Stimulated activated CD4-positive, alpha-beta T cell treated with anti-CD3 and anti-CD28 coated beads, Interleukin-15, amount 100 ng/mL, for 48 hours (primary cell): ENCODE measurements at places on chromosomes 4 and X.

DNA sequence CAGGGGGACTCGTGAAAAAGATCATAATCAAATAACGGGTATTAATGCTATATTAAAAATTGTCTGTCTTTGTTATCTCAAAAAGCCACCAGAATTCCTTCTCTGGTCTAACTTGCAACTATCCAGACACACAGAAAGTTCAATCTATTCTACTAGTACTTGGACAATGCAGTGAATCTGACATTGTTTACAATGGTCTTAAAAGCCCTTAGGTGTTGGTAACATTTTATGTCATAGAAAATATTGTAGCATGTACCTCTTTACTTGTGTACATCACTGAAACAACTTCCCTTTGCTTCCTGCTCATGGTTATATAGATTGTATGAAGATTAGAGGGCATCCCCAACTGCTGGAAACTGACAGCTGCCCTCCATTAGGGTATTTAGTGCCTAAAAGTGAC lies 71.1 kb upstream of the PPP3CA start:
- DNase-seq, result no peak

GRCh38 chr4:112348488-112349158 lies 51.5 kb downstream of the ALPK1 start:
- no peak for DNase-seq

GRCh38 chrX:137052643-137053235 lies 18.9 kb upstream of the GPR101 start:
- DNase-seq, result peak; percentile 13

DNA sequence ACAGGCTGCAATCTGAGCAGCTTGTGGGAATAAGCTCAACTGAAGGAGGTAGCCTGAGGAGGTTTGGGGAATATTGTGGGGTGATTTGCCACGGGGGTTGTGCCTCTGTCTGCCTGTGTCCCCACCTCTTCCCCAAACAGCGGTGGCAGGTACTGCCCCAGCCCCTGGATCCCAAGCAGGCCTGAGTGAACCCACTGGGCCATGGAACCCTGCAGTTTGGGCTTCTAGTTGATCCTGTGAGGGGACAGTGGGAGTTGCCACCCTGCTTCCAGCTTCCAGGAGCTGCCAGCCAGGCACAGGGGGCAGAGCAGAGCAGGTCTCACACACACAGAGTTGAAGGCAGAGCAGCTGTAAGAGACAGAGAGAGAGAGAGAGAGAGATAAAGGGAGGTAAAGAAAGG lies 97.4 kb downstream of the PJA1 start:
- no peak for DNase-seq

- DNase-seq, result no peak
These were observed 265.5 kb downstream of the PPP3CA start for GRCh38 chr4:101081695-101082369.

GRCh38 chr4:142846729-142847596 lies 862 bp upstream of the INPP4B start:
- peak; percentile 51 for DNase-seq

DNA sequence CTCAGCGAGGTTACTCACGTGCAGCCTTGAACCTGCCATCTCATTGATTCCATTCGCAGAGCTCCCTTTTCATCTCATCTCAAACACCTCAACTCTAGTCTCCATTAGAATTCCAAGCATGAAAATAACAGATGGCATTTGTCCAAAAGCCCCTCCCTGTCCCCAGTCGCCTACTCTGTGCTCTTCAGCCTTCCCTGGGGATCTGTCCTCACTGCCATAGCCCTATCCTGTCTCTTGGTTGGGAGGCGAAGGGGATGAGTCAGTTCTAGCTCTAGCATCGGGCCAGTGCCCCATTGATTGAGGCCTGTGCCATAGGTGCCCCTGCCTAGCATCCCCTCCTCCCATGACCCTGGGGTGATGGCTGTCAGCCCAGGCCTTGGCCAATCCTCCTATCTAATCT lies 134.0 kb upstream of the PJA1 start:
- no peak for DNase-seq

DNA sequence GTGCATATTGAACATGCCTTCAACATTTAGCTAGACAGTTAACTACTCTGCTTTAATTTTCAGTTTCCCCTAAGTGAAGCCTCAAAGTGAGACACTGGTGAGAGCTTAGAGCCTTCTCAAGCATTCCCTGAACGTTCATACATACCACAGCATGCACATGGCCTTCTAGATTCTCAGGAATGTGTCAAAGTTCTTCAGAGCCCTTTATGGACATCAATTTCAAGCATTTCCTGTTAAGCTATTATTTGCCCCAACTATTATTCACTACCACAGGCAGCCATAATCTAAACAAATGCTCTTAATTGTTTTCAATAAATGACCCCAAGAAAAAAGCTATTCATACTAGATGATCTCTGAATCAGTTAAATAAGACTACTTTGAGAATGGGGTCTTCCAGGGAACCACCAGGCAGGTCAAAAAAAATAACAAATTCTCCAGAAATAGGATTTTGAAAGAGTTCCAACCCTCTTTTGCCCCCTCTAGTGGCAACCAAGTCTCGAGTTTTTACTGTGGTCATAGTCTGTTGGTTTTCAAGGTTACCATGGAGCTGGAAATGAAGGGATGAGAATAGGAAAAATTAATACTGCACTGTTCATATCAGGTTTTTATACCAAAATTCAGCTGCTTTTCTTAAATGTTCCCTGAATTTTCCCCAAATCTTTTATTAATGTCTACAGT lies 235.4 kb downstream of the RAB28 start:
- DNase-seq, result no peak

- no peak for DNase-seq
These were observed 195.9 kb downstream of the SCFD2 start for GRCh38 chr4:53169695-53170617.

- DNase-seq, result no peak
These were observed 98.9 kb downstream of the EVC2 start for GRCh38 chr4:5609306-5610007.

GRCh38 chr4:161444626-161445025 lies 719.2 kb downstream of the FSTL5 start:
- DNase-seq, result no peak

GRCh38 chrX:40700640-40701342 lies 34.6 kb downstream of the MED14 start:
- no peak for DNase-seq

GRCh38 chr4:40822420-40823166 lies 72.8 kb downstream of the NSUN7 start:
- no peak for DNase-seq

DNA sequence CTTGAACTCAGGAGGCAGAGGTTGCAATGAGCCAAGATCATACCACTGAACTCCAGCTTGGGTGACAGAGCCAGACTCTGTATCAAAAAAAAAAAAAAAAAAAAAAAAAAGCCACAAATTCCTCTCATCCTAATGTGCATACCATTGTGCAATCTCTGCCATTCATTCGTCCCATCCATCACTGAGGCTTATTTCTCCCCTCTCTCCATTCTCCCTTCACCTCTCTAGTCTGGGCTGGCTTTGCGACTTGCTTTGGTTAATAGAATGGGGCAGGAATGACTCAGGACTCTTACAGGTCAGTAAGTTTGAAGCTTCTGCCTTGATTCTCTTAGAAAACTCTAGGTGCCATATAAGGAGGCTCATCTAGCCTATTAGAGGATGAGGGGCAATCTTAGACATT lies 60.3 kb upstream of the DDX3X start:
- DNase-seq, result no peak

- DNase-seq, result no peak
These were observed 23.7 kb downstream of the MAOA start for GRCh38 chrX:43679778-43680177.

GRCh38 chrX:49106930-49107329 lies 16.6 kb downstream of the GPKOW start:
- no peak for DNase-seq

GRCh38 chr4:2696423-2696822 lies 59.7 kb downstream of the TNIP2 start:
- no peak for DNase-seq

GRCh38 chr4:78059524-78059889 lies 2.4 kb downstream of the FRAS1 start:
- DNase-seq, result no peak

GRCh38 chr4:164224871-164225270 lies 529.1 kb upstream of the SMIM31 start:
- DNase-seq, result no peak

- no peak for DNase-seq
These were observed 61.8 kb downstream of the ZNF732 start for GRCh38 chr4:243426-243825.

DNA sequence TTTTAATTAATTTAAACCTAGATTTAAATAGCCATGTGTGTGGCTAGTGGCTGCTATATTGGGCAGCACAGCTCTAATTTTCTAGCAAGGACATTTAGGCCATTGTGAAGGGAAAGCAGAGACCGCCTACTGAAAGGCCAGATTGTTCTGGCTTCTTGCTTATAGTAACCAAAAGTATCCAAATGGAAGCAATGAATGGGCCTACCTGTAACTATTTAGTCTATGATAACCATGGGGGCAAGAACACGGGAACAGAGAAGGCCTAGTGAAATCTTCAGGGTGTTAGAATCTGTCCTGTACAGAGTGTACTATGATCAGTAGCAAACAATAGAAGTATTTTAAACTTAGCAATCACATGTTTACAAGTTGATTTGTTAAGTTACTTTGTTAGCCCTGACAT lies 16.5 kb upstream of the HPRT1 start:
- DNase-seq, result no peak

DNA sequence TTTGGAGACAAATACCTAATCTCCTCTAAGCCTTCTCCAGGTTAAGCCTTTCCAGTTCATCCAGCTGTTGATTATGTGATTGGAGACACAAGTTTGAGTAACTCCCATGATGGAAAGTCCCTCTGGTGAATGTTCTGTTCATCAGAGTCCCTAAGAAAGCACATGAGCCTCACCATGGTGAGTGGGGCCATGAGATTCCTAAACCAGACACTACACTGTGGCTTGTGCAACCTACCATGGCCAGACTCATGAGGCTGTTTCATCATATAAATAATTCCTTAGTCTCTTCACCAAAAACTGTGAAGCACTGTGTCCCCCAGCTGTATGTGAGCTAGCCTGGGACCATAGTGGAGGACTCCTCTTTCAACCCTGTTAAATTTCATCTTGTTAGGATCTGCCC lies 14.4 kb downstream of the PKD2 start:
- DNase-seq, result no peak

GRCh38 chr4:165288639-165289422 lies 38.6 kb upstream of the MSMO1 start:
- DNase-seq, result no peak

GRCh38 chr4:42416017-42416416 lies 18.7 kb downstream of the SHISA3 start:
- DNase-seq, result no peak

- peak; percentile 56 for DNase-seq
These were observed 951 bp downstream of the SH3BP2 start for GRCh38 chr4:2793586-2794485.

DNA sequence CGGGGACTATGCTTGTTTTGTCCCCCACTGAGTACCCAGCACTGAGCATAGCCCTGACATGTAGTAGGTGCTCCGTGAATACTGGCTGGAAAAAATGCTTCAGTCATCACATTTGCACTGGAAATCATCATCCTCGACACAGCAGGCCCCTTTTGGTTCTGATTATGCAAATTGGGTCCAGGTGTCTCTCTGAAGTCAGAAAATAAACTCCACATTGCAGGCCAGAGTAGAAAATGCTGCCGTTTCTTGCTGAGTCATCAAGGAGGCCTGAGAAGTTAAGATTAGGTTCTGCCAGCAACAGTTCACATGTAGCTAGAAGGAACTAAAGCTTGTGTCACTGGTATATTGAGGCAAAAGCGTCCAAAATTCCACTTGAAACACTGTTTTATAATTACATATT lies 15.0 kb upstream of the STK32B start:
- no peak for DNase-seq

GRCh38 chr4:55008166-55009056 lies 117.0 kb downstream of the KDR start:
- no peak for DNase-seq

- DNase-seq, result no peak
These were observed 6.4 kb downstream of the SYP start for GRCh38 chrX:49193542-49193964.

DNA sequence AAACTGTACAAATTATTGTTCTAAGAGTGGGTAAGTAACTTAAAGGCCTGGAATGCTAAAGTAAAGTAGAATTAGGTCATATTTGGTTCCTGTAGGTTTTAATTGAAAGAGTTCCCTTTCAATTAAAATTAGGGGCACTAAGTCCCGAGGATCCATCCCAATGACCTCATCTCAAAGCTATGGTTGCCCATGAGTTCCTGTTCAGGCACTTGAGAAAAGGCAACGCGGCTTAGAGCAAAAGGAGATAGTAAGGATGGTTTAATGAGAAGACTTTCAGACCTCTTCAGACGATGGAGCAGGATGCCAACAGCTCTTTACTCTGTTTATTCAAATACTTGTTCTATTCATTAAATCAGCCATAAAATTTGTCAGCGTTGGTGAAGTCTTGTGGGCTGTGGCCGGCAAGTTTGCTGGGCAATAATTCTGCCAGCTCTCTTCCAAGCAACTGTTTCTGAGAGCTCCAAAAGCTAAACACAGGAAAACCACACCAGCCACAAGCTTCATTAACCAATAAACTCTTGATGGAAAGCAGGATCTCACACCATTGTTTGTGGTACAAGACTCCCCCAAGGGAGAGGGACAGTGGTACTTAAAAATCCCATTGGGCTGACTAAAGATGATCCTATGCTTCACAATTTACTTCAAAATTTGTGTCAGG lies 167.4 kb downstream of the COL4A6 start:
- DNase-seq, result no peak

DNA sequence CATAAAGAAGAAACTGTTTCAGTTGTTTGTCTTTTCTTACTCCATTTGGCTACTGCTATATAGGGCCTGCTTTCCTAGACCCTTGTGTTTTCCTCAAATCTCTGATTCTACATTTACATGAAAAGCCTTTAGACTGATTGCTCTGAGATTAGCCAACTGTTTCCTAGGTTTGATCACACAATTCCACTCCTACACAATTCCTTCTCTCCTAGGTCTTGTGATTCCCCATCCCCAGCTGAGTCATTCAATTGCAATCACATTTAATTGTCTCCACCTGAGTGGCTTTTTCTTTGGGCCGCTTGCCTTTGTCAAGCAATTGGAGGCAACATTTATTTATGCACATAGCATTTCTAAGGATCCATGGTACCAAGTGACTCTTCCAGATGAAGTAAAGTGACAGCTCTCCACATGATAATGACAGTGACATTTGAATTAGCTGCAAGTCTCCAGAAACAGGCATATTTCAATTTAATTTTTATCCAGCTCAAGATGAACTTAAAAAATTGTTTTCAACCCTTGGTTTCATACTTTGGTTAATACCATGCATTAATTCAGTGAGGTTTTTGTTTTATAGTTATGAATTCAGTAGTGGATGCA lies 35.8 kb downstream of the ATXN3L start:
- DNase-seq, result no peak

- no peak for DNase-seq
These were observed 56.6 kb downstream of the AMELX start for GRCh38 chrX:11349661-11350337.
